ENCODE measurements at places on chromosomes 7 and 10.

DNA sequence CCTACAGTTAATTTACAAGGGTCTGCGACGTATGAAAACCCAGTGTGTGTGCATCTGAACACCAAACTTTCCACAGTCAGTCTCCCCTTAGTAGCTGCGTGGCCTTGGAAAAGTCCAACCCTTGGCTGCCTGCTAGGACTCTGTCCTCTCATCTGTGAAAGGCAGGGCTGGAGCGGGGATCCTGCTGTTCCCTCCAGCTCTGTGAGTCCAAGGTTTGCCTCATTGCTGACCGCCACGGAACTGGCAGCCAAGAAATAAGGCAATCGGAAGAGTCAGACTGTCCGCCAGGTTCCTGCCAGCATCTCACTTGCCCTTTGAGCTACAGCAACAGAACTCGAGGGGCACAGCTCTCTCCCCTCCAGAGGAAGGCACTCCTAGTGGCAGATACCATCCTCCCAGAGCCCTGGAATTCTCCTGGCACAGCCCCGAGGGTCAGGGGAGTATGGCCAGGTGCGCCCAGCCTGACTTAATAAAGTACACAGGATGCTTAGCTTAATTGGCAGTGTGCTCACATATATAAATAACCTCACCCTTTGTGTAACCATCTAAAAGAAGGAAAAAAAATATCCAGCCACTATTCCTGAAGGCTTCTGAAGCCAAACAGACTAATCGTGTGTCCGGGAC, 530.1 kb upstream of the FOXK1 start:
- no peak for DNase-seq

DNA sequence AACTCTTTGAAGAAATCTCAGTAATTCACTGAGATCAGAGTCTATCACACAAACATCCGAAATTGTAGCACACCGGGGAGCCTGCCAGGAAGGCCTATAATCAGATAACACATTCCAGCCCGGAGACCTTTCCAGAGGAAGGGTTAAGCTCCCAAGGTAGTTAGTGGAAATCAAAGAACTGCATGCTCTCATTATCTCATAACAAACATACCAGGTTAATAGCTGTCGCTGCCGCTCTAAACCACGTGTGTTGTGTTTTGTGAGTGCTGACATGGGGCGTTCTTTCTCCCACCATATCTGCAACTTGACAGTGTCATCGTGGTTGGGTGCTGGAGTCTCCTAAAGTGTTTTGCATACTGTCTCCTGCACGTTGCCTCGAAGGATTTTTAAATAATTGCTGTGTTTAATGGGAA, 120.7 kb upstream of the CARD11 start:
- DNase-seq = no peak

DNA sequence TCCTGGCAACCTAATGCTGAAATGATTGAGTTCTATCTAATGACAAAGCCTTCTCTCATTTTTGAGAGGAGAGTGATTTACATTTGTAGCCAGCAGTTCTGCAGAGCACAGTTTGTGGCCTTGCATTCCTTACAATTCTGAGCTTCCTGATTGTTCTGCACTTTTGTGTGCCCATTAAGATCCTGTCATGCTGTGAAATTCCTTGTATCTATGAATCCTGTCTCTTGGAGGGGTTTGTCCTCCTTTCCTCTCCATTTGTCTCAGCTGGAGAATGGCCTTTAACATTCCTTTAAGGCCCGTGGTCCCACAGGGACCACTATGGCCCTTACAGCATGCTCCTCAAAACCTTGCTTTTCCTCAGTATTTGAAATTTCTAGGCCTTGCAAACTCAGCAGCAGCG, 10.4 kb downstream of the KLHL7 start:
- no peak for DNase-seq

- DNase-seq = no peak
Observed at GRCh38 chr7:132499487-132499886, 76.8 kb downstream of the PLXNA4 start.

DNA sequence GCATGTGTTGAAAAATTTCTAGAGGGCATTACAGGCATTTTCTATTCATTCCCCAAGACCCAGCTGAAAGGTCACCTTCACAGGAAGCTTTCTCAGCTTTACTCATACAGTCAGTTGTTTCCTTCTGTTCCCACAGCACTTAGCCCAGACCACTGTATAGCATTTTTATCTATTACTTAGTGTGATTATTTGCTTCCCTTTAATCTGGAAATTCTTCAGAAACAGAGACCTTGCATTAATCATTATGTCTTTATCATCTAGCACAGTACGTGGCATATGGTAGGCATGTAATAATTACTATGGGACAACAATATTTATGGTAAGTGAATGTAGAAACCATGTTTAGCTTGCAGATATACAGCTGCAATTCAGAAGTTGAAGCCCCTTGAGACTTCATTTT, 38.2 kb upstream of the CDK6 start:
- DNase-seq = no peak

DNA sequence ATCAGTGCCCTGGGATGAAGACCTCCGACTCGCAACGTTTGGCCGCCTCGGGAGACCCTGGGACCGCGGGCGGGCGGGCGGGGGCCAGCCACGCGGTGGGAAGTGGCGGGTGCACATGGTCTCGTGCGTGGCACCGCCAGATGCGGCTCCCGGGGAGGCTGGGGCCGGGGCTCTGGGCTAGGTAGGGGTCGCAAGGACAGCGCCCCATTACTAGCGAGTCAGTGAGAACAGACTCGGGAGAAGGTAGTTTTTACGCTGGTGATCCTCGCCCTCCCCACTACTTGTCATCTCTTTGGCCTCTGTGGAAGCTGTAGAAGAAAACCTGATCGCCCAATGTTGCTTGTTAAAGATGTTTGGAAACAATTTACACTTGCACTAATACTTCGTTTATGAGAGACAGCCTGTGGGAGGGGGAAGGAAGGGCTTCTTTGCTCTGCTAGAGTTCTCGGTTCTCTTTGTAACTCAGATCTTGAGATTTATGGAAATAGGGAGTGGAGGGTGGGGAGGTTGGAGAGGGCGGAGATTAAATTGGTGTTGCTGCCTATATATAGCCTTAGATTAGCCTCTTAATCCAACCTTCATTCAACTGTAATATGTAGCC, 591 bp downstream of the BZW2 start:
- no peak for DNase-seq

- DNase-seq = no peak
Observed at GRCh38 chr10:74868392-74868977, 42.1 kb downstream of the KAT6B start.

DNA sequence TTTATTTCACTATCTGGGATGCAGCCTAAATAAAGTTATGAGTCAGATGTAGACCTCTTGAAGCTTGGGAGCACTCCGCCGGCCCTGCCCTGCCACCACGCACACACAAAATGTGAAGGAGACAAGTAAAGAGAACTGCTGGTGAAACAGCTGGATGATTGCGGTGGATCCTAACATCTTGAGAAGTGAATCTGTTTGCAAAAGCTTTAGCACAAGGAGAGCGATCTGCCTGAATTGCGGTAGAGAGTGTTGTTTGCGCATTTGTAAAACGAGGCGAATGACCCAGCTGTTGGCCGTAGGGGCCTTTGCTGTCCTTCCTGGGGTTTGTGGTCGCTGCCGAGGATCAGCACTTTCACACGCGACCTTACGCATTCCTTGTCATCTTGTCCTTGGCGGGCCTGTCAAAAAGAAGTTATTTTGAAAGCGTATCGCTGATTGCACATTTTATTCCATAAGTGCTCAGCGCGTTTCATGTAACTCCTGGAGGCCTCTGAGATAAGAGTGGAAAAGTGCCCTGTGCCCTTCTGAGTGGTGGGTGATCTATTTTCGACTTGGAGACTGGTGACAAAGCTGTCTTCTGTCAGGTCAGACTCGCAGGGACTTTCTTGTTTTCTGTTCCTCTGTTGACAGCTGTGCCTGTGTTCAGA, 40.8 kb downstream of the RBM20 start:
- no peak for DNase-seq

- no peak for DNase-seq
Observed at GRCh38 chr10:19935176-19935575, 118.9 kb downstream of the PLXDC2 start.

Measured in NCI-H524 treated with DMSO at 0.1 percent for 48 hours (cell line).